Stimulated activated CD4-positive, alpha-beta T cell treated with anti-CD3 and anti-CD28 coated beads, TNF-alpha, amount 100 ng/mL, for 24 hours (primary cell): ENCODE measurements at places on chromosomes 3 and 15.

DNA sequence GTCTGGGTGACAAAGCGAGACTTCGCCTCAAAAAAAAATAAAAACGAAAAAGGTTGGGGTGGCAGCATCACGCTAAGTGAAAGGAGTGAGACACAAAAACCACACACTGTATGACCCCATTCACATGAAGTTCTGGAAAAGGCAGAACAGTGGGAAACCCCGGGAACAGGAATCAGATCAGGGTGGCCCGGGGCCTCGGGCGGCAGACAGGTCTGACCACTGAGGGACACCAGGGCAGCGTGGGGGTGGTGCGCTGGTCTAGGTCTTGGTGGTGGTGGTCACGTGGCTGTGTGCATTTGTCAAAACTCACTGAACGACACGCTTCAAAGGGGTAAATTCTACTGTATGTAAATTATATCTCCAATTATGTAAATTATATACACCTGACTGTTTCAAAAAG is 79.7 kb upstream of the PRR20G start:
- DNase-seq: no peak

DNA sequence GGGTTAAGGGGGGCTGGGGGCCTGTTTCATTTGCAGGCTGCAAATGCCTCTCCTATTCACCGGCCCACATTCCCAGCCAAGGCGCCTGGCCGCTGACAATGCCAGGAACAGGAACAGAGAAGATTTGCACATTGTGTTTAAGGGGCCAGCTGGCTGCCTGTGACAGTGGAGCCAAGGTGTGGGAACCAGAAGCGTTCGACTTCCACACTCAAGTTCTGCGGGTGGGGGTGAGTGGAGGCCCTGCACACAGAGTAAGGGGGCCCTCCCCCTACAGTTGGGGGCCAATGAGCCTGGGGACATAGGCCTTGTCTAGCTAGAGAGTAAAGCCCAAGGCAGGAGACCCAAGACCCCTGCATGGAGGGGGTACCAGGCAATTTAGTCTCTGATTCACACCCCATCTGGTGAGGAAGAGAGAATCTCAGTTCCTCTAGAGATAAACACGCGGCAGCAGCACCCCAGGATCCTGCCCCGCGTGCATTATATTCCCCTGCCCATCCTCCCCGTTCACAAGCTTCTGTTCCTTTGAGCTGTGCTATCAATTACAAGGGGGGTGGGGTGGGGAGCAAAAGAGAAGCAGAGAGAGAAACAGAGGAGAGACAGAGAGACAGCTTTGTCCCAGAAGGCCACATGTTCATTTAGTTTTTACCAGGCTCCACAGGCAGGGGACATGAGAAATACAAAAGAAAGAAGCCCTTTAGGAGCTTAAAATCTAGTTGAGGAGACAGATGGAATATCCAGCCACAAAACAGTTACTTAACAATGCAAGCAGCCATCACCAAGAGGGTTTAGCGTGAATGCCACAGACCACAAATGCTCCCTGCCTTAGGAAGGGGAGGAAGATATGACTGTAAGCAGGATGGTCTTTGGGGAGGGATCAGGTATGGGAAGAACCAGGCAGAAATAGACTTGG is 9.2 kb downstream of the IGDCC3 start:
- DNase-seq: no peak

DNA sequence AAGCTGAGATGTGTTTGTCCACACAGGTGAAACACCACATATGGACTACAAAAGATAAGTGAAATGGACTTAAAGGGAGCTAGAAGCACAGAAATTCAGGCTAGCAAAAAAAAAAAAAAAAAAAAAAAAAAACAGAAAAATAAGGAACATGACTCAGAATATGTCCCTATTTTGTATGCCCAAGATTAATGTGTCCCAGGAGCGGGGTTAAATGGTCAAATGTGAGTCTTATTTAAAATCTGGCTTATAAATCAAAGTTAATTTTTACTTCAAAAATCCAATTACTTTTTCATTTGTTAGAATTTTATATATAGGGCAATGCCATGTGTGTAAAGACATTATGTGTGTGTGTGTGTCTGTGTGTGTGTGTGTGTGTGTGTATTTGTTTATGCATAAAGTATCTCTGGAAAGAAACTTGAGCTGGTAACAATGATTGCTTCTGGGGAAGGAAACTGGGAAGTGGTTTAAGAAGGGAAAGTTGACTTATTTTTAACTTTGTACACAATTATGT is 986.5 kb downstream of the ROBO2 start:
- no peak for DNase-seq

DNA sequence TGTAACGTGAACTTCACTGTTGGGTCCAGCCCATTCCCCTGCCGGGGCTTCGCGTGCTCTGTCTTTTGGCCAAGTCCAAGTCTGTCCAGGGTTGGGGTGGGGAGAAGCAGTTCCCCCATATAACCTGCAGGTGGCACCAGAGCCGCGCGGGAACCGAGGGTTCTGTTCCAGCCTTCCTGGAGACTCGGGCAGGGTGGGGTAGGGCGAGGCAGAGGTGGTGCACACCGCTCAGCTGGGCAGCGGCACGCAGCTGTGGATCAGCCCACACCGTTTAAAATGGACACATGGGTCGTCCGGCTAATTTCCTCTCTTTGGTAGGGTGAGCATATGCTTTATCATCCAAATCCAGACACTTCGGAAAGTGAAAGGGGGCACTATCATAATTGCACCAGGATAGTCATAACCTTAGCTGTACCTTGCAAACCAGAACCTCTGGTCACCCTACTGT is 118.1 kb downstream of the TBC1D2B start:
- DNase-seq: peak; percentile 72

- peak; percentile 21 for DNase-seq
Observed at GRCh38 chr15:46312133-46312740, 677.4 kb downstream of the SQOR start.

DNA sequence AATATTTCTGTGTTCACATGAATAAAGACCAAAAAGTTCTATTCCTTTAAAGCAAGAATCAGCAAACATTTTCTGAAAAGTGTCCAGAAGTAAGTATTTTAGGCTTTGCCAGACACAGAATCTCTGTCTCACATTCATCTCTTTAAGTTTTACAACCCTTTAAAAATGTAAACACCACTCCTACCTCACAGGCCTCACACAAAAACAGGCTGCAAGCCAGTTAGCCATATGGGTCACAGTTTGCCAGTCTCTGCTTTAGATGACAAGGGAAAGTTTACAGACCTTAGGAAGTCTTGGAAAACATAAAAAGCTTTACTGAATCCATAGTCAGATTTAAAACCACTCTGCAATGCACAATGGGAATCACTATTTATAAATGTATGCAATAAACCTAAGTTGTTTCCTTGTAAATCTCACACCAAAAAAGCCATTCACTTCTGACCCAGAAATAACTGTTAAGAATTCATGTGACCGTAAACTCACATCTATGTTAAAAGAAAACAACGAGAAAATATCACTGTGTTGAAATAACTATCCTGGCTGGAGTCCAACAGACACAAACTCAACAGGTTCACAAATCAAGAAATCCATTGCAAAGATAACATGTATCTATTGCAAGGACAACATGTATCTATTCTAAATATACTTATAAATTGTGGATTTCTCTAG is 308.2 kb downstream of the ULK4 start:
- DNase-seq: no peak

GRCh38 chr15:25694823-25695312 is 168.3 kb downstream of the ATP10A start:
- DNase-seq: no peak

GRCh38 chr15:38176155-38176554 is 76.5 kb upstream of the SPRED1 start:
- no peak for DNase-seq

- no peak for DNase-seq
Observed at GRCh38 chr3:18223974-18224373, 201.2 kb downstream of the SATB1 start.

DNA sequence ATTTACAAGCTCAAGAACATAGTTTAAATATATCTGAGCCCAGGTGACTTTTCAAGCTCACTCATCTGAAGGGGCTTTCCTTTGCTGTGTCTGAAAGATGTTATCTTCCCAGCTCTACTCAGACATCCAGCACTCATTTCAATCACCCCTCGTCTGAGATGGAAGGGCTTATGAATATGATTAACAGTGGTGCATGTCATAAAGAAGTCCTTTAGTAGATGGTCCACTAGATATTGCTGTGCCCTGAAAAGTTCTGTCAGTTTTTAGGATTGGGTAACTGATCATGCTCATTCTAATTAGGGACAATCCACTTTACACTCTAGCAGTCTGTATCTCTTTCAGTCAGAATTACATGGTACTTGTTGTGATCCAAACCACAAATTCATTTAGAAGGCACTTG is 28.3 kb downstream of the RETNLB start:
- no peak for DNase-seq

DNA sequence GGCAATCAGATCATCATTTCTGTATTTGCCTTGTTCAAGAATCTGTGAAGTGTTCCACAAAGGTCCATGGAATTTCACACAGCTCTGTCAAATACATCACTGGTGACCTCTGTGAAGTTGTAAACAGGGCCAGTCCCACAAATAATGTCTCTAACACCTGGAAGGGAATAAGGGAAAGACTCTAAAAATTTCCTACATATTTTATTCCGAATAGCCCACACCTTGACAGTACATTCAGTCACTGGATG is at the start of gene C3orf49:
C3orf49 (plus strand) TSS at position 149 of the 248 bp plus-strand sequence. CDS start 173 bp downstream, outside the sequence.
- no peak for DNase-seq

GRCh38 chr3:98734735-98735134 is 28.4 kb upstream of the ST3GAL6 start:
- no peak for DNase-seq

GRCh38 chr3:142615171-142615570 is 19.0 kb downstream of the PLS1 start:
- DNase-seq: no peak

GRCh38 chr3:113269661-113270060 is 58.3 kb downstream of the BOC start:
- no peak for DNase-seq

GRCh38 chr3:79521221-79521848 is 246.5 kb downstream of the ROBO1 start:
- DNase-seq: no peak

DNA sequence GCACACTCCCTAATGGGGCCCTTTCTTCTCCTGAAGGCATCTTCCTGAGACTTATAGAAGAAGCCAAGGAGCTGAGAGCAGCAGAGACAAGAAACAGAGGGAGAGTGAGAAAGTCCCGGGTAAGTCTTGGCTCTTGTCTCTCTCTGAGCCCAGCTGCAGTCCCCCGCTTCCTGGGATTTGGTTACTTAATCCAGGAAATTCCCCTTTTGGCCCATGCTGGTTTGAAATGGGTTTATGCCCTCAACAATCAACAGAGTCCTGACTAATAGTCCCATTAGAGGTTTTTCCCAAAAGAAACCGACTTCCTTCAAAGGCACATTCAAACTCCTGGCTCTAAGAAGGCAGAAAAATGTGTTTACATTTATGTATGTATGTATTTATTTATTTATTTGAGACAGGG is 22.0 kb downstream of the TMEM158 start:
- DNase-seq: no peak

DNA sequence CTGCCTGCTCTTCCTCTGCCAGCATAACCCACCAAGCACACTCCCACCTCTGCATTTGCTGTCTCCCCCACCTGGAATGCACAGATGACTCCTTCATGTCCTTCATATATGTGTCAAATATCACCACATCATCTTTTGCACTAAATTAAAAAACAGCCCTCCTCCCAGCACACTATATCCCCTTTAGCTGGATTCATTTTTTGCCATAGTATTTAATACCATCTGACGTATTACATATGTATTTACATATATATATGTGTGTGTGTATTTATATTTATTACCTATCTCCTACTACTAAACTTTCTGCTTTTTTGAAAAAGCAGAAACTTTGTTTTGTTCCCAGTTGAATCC is 29.4 kb upstream of the UBL7 start:
- DNase-seq: no peak

DNA sequence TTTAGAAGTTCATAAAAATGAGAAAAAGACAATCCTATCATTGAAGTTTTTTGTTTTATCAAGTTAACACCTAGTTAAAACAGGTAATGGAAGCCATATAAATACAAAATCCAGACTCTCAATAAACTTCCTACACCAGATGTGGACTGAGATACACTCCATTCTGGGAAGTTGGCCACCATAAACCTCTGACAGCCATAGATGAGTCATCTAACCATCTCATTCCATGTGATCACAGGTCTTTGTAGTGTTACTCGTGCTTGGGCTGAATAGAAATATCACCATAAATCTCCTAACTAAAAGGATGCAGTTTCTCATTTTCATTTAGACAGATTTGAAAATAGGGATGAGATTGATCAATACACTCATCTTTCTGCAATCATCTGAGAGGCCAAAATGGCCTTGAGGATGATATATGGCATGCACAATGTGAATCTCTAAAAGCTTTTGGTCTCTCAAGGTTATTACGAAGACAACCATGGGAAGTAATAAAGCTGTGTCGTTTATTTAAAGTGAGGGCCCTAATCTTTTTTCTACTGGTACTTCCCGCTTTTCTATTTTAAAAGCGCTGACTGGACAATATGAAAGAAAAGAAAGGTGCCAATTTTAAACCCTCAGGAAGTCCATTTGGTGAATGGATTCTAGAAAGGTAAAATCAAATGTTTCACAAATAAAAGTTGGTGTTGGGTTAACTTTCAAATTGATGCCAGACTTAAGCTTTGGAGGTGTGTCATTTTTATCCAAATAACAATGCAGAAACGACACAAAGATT is 155.5 kb downstream of the POLR2M start:
- DNase-seq: no peak
